ENCODE measurements at places on chromosomes 13 and 19.

DNA sequence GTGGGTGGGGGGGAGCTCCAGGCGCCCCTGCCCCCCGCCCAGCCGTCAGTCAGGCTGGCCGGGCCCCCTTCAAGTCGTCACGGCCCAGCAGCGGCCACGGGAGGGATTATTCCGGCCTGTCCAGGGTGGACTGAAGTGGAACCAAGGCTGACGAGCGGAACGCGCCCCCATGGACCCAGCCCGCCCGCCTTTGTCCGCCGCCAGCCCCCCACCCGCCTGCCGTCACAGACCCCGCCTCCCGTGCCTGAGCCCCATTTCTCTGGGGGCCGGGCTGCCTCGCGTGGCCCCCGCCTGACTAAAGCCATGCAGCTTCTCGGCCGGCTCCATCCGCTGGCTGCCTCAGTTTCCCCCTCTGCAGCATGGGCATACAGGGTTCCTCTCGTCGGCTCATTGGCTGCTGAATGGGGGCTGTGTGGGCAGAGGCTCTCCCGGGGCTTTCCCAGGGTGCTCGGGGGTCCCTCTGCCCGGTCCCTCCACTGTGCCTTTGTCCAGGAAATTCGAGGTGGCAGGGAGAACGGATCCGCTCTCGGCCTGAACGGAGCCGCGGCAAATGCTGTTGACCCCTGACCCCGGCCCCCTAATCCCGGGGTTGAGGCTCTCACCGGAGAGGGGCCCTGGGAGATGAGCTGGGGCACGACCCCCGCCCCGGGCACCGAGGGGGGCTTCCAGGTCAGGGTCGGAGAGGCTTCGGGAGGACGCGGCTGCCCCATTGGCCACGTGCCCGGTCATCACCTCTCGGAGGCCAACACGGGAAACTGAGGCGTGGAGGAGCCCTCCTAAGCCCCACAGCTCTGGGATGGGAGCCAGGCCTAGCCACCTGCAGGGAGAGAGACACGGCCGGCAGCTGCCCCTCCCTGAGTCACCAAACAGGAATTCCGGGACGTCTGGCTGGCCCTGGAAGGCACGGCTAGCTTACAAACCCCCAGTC is 27.4 kb downstream of the EFNA2 start:
- no peak for DNase-seq

GRCh38 chr13:48842316-48842715 is 133.4 kb upstream of the FNDC3A start:
- DNase-seq, result no peak

- no peak for DNase-seq
These were observed 326.6 kb downstream of the DIAPH3 start for GRCh38 chr13:59837101-59837500.

GRCh38 chr19:12293777-12294248 is 870 bp downstream of the ZNF44 start:
- DNase-seq, result no peak

- no peak for DNase-seq
These were observed 44.9 kb downstream of the ESD start for GRCh38 chr13:46751811-46752635.

- peak; percentile 40 for DNase-seq
These were observed 53.4 kb downstream of the TSSK6 start for GRCh38 chr19:19461671-19462622.

DNA sequence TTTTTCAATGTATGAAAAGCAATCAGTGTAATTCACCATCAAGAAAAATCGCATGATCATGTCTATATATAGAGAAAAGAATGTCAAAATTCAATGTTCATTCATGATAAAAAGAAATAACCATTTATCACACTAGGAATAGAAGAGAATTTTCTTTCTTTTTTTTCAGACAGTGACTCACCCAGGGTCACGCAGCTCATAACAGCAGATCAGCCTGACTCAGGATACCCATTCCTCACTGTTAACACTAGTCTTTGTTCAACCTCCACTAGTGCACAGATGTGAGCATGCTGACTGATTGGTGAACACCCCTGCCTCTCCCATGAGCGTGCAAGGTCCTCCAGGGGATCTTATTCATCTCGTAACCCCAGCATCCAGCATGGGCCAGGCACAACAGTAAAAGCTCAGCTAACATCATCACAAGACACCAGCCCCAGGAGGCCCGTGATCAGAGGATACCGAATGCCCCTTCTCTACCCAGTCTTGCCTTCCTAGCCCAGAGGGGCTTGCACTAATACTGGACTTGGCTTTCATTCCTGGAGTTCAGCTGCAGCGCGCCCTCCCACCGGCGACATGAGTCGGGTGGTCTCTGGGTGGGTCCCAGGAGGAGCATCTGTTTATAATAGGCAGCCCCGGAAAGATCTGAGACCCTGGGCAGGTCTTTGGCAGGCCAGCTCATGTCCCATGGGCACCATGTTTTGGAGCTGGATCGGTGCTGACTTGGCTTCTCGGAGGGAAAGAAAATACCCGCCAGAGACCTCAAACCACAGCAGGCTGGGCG is 539.5 kb upstream of the SLC10A2 start:
- no peak for DNase-seq

- DNase-seq, result no peak
These were observed 94.5 kb downstream of the ANKRD10 start for GRCh38 chr13:110820322-110820721.

GRCh38 chr19:28313633-28314032 is 899.3 kb downstream of the UQCRFS1 start:
- DNase-seq, result no peak

GRCh38 chr13:75432045-75432444 is 49.9 kb downstream of the TBC1D4 start:
- DNase-seq, result no peak

GRCh38 chr19:5536337-5536894 is 31.3 kb downstream of the TINCR start:
- DNase-seq, result no peak

DNA sequence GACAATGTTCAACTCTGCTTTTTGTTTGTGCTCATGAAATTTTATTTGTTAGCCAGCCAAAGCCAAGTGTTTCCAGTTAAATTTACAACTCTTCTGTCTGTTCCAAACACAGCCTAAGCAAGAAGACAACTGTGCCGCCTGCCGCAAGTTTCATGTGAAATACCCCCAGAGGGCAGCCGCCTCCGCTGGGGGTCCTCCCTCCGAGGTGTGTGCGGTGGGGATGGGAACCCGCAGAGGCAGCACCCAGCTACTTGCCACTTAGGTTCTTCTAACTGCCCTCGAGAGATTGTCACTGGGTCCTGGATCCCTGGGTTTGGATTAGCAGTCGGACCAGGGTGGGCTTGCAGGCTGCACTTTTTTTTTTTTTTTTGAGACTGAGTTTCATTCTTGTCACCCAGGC is 28.5 kb downstream of the ATP11A start:
- no peak for DNase-seq

GRCh38 chr13:23381866-23382265 is 51.6 kb downstream of the SACS start:
- no peak for DNase-seq

DNA sequence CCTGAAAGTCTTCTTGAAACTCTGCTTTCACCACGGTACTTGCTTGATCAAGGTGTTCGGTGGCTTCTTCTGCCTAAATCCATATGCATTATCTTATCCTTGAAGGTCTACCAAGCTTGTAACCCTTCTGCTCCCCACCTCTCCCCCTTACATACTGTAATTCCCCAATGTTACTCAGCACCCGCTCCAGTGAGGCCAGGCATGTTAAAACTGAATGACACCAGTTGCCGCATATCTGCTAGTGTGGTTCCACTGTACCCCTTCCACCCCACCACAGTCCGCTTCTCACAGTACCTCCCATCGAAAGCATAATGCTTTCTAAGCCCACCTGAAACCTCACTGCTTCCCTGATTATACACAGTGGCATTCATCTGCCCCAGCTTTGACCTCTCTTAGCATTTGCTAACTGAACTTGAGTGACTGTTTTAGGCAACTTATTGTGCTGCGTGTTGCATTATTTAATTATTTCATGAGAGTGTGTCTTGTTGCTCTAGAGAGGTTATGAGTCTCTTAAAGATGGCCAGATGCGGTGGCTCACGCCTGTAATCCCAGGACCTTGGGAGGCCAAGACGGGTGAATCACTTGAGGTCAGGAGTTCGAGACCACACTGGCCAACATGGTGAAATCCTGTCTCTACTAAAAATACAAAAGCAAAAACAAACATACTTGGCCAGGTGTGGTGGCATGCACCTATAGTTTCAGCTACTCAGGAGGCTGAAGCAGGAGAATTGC is 87.6 kb upstream of the MBNL2 start:
- DNase-seq, result no peak

- DNase-seq, result no peak
These were observed 18.2 kb downstream of the CCNA1 start for GRCh38 chr13:36450534-36450933.

DNA sequence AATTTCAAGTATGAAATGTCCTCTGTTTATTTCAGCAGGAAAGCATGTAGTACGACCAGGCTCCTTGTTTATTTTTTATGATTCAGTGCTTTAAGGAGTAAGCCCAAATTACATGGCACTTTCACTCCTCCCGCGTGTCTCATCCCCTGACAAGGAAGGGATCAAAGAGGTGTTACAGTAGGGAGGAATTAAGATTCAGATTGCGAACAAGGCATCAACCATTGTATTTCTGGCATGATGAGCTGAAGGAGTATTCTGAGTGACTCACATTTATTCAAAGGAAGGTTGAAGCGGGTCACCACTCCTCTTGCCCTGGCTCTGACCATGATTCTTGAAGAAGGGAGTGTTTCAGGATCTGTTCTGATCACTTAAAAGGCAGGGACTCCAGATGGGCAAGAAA is 46.1 kb upstream of the CNMD start:
- no peak for DNase-seq

- no peak for DNase-seq
These were observed 504.9 kb downstream of the FGF9 start for GRCh38 chr13:22175815-22176214.

DNA sequence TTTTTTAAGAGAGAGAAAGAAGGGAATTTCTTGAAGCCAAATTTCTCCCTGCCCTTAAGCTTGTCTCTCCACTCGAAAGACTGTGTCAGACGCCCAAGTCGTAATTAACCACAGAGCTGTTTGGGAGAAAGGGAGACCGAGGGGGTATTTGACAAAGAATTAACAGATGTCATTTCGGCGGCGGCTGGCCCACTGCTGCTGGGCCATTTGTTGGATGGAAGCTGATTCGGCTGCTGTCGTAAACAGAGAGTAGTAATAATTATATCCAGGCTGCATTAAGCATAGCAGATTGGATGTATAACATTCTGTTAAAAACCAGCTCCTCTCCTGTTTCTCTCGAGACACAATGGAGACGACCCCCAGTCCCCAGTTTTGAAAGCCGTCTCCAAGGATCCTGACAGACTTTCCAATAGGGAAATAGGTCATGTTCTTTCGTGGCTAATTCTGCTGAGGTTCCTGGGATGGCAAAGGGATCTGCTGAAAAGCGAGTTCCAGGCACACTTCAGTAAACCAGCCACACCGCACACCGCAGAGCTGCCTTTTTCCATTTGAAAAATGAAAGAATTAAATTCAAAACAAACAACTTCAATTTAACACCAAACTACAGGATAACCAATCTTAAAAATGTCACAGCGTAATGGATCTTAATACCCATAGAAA is 71.5 kb downstream of the KCTD15 start:
- no peak for DNase-seq

DNA sequence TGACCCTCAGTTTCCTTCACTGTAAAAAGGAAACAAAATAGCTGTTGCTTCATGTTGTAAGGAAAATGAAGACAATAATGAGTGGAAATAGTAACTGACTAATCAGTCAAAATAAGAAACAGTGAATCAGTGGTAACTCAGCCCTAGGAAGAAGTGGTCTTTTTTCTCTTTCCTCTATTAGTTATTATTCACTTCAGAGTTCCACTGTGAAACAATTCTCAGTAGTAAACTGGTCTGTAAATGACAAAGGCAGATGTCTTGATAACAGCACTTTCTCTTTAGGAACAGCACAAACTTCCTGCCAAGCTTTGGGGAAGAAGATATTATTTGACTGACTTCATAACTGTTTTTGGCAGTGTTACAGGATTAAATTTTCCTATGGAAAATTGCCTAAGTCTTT is 600.5 kb upstream of the KLHL1 start:
- DNase-seq, result no peak

DNA sequence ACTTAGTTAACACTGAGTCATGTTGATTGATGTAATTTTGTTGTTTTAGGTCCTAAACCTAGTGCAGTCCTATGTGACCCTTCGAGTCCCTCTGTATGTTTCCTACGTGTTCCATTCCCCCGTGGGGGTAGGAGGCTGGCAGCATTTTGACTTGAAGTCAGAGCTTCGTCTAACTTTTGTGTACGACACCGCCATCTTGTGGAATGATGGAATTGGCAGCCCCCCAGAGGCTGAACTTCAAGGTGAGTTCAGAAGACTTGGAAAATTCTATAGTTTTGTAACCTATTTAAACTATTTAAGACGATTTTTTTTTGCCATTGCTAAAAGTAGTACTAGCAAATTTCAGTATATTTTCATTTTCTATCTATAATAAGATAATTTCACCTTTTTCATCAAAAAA is 117.9 kb downstream of the STOML3 start:
- DNase-seq, result no peak

GRCh38 chr13:28581451-28581850 is 77.5 kb upstream of the POMP start:
- DNase-seq, result no peak

DNA sequence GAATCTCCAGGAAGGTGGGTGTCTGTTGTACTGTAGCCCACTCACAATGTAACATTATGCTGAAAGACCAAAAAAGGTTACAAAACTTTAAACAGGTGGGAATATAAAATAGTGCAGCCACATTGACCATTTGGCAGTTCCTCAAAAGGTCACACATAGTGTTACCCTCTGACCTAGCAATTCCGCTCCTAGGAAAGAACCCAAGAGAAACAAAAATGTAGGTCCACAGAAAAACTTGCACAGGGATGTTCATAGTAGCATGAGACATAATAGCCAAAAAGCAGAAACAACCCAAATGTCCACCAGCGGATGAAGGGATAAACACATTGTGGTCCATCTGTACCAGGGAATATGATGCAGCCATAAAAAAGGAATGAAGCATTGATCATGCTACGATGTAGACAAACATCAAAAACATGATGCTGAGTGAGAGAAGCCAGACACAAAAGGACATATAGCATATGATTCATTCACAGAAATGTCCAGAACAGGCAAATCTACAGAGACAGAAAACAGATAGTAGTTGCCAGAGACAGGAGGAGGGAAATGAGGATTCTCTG is 27.9 kb downstream of the CPAMD8 start:
- DNase-seq, result no peak
